Neural crest cell (in vitro differentiated cells): ENCODE measurements at places on chromosomes 13 and 19. TPM values are rescaled to one million over a fixed set of nuclear protein-coding genes. Genes with fewer than 3 reads are reported as not detected.

- H3K36me3 ChIP-seq, result no peaks in the 10 kb centered on the region
- peaks cover 17% of the 10 kb centered on the region for H3K4me1 ChIP-seq
- H3K27ac ChIP-seq, result peak overlapping the region; percentile 85
- peak; percentile 91 for DNase-seq
- H3K27me3 ChIP-seq, result no peaks in the 10 kb centered on the region
- H3K4me3 ChIP-seq, result peak overlapping the region; percentile 92
These were observed 1.2 kb downstream of the CATSPERG start for GRCh38 chr19:38336638-38337359.

The KLK3 gene
- total RNA-seq, result not detected in 2 replicates

DNA sequence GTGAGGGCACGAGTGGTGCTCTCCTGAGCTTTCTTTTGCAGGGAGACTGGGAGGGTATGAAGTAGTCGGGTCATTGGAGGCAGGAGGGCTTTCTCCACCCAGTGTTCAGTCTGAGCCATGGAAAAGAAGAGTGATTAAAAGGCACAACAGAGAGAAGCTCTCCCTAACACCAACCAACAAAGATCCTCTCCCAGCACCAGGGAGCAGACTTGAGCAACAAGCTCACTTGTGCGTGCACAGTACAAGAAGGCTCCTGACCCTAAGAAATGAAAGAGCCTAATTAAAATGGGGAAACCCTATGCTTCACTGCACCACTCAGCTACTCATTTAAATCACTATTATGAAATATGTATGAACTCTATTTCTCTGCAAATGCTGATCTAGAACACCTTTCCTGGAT is 276.3 kb upstream of the SOX21 start:
- peaks cover 3% of the 10 kb centered on the region for H3K27me3 ChIP-seq
- H3K36me3 ChIP-seq, result no peaks in the 10 kb centered on the region
- peaks cover 4% of the 10 kb centered on the region for H3K4me1 ChIP-seq
- DNase-seq, result no peak

GRCh38 chr13:35926859-35927530 is 204.2 kb downstream of the DCLK1 start:
- H3K4me1 ChIP-seq, result no peaks in the 10 kb centered on the region
- H3K27me3 ChIP-seq, result no peaks in the 10 kb centered on the region
- no peak for DNase-seq
- no peak overlapping the region for H3K4me3 ChIP-seq
- no peaks in the 10 kb centered on the region for H3K36me3 ChIP-seq

The ZNF345 gene
- 8.7 and 10.2 TPM in 2 replicates for total RNA-seq

GRCh38 chr19:33888665-33889064 is 92.0 kb downstream of the KCTD15 start:
- no peak for DNase-seq
- H3K4me3 ChIP-seq, result no peak overlapping the region
- H3K27ac ChIP-seq, result no peak overlapping the region
- H3K27me3 ChIP-seq, result peaks cover 3% of the 10 kb centered on the region
- no peaks in the 10 kb centered on the region for H3K36me3 ChIP-seq
- peaks cover 27% of the 10 kb centered on the region for H3K4me1 ChIP-seq

DNA sequence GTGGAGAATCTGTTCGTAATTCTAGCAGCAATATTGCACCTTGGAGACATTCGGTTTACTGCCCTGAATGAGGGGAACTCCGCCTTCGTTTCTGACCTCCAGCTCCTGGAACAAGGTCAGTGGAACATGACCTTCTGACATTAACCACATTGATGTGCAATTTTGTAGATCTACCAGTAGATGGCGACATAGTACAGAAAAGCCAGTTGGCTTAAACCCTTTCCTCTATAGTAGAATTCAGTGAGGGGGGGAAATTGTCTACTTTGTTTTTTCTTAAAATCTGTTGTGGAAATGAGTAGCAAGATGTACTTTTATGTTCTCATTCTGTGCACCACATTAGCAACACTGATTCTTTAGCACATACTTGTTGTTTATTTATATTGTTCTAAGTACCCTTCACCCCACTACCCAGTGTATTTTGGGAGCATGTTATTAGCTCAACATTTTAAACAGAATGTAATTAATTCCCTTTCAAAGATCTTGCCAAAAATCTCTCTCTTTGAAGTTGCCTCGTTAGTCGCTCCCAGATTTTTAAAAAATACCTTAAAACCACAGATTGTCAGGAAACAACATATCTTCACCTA is 332.2 kb downstream of the MYO16 start:
- peaks cover 9% of the 10 kb centered on the region for H3K4me1 ChIP-seq
- DNase-seq, result no peak
- no peak overlapping the region for H3K27ac ChIP-seq
- no peaks in the 10 kb centered on the region for H3K36me3 ChIP-seq
- no peaks in the 10 kb centered on the region for H3K27me3 ChIP-seq

The HSD17B14 gene
- 4.2 and 6.6 TPM in 2 replicates for total RNA-seq

GRCh38 chr13:92836171-92836570 is 390.4 kb upstream of the GPC6 start:
- no peaks in the 10 kb centered on the region for H3K36me3 ChIP-seq
- H3K27ac ChIP-seq, result no peak overlapping the region
- no peak overlapping the region for H3K4me3 ChIP-seq
- H3K27me3 ChIP-seq, result no peaks in the 10 kb centered on the region

GRCh38 chr19:45117167-45117594 is 24.2 kb downstream of the PPP1R37 start:
- no peaks in the 10 kb centered on the region for H3K36me3 ChIP-seq
- no peak overlapping the region for H3K27ac ChIP-seq
- no peak overlapping the region for H3K4me3 ChIP-seq
- H3K4me1 ChIP-seq, result peaks cover 5% of the 10 kb centered on the region
- DNase-seq, result no peak

- peaks cover 19% of the 10 kb centered on the region for H3K4me1 ChIP-seq
- no peak for DNase-seq
- no peaks in the 10 kb centered on the region for H3K36me3 ChIP-seq
These were observed 3.8 kb upstream of the FGF14 start for GRCh38 chr13:102405499-102406100.

- peaks cover 4% of the 10 kb centered on the region for H3K4me1 ChIP-seq
- H3K4me3 ChIP-seq, result peak overlapping the region; percentile 72
- DNase-seq, result no peak
- peaks cover 3% of the 10 kb centered on the region for H3K36me3 ChIP-seq
- H3K27ac ChIP-seq, result no peak overlapping the region
- H3K27me3 ChIP-seq, result peaks cover 71% of the 10 kb centered on the region
These were observed 2.2 kb upstream of the GRIN3B start for GRCh38 chr19:998064-998463.

DNA sequence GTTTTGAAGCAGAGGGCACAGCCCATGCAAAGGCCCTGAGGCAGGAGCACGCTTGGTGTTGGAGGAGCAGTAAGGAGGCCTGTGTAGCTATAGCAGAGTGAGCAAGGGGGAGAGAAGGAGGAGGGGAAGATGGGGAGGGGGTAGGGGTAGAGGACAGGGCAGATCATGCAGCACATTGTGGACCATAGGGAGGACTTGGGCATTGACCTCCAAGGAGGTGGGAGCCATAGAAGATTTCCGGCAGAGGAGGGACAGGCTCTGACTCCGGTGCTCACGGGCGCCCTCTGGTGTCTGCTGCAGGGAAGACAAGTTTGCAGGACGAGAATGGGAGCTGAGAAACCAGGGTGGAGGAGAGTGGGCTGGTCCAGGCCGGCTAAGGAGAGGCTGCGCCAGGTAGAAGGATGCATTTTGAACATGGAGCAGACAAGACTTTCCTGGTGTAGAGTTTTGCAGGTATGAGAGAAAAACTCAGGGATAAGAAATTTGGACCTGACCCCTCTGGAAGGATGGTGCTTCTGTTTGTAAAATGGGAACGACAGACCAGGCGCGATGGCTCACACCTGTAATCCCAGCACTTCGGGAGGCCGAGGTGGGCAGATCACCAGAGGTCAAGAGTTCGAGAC is 13.7 kb upstream of the CREB3L3 start:
- H3K4me1 ChIP-seq, result peaks cover 8% of the 10 kb centered on the region
- H3K36me3 ChIP-seq, result no peaks in the 10 kb centered on the region
- no peak overlapping the region for H3K27ac ChIP-seq

The TMEM238 gene
- total RNA-seq, result 0.40 and 0.71 TPM in 2 replicates

GRCh38 chr19:57078802-57079201 is 41.0 kb upstream of the USP29 start:
- DNase-seq, result no peak
- H3K27me3 ChIP-seq, result no peaks in the 10 kb centered on the region
- H3K4me1 ChIP-seq, result no peaks in the 10 kb centered on the region
- H3K4me3 ChIP-seq, result no peak overlapping the region
- H3K36me3 ChIP-seq, result peaks cover 7% of the 10 kb centered on the region
- H3K27ac ChIP-seq, result no peak overlapping the region

DNA sequence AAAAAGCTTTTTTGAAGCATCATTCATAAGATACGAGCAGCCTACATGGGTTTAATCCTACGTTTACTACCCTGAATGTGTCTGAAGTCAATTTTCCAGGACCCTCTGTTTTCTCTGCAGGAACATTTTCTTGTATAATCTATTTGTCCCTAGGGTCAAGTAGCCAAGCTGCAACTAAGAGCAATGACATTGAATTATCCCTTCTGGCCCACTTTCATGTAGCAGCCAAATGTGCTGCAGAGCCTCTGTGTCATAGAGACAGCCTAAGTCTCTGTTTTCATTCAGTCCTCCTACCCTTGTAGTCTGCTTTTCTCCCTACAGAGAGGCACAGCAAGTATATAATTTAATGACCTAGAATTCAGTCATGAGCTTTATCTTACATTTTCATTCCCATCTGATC is 82.1 kb downstream of the ZAR1L start:
- no peak overlapping the region for H3K27ac ChIP-seq
- DNase-seq, result no peak
- H3K4me1 ChIP-seq, result no peaks in the 10 kb centered on the region
- H3K4me3 ChIP-seq, result no peak overlapping the region
- no peaks in the 10 kb centered on the region for H3K27me3 ChIP-seq
- H3K36me3 ChIP-seq, result peaks cover 9% of the 10 kb centered on the region

DNA sequence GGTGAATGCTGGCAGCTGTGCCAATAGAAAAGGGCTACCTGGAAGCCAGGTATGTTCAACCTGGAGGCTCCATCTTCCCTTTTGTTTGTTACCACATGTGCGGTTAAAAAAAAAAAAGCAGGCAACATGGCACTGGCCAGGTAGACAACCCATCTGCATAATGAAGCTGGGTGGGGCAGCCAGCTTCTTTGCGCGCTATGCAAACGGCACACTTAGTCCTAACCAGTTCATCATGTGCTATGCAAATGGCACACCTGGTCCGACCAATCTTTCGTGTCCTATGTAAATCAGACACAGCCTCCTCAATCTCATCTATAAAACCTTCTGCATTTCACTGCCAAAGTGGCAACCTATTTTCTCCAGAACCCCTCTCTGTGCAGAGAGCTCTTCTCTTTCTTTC is 11.3 kb upstream of the IGSF23 start:
- peaks cover 65% of the 10 kb centered on the region for H3K27me3 ChIP-seq
- no peak overlapping the region for H3K4me3 ChIP-seq
- H3K36me3 ChIP-seq, result no peaks in the 10 kb centered on the region
- no peak for DNase-seq

The SIGLEC5 gene
- total RNA-seq, result not detected in 2 replicates

DNA sequence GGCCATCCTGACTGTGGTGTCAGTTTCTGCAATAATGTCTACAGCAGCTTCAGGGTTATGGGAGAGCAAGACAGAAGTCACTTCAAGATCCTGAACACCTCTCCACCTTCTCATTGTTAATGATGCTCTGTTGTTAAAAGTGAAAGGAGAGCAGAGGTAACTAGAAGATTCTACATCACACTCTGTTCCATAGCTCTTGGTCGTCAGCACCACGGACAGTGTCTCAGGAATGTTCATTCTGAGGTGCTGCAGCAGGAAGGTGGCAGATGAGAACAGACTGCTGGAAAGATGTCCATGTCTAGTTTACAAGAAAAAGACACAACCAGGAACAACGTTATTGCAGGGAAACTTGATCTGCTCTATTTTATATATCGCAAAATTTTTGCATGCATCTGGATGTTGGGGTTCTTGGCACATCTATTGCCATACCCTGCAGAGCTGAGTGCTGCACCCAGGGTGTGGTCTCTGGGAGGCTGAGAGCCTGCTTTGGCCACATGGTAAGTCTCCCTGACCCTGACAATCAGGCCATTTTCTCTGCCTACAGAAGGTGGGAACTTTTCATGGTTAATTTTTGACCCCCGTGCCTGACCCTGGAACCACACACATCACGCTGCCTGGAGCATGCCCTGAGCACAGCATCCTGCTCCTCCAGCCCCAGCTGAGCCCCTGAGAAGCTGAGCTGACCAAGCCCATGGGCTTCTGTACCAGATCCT is 12.7 kb downstream of the CEACAM21 start:
- no peak overlapping the region for H3K4me3 ChIP-seq
- DNase-seq, result no peak
- H3K27ac ChIP-seq, result no peak overlapping the region
- H3K36me3 ChIP-seq, result no peaks in the 10 kb centered on the region

The RNASEH2B gene
- 53.2 and 55.2 TPM in 2 replicates for total RNA-seq

GRCh38 chr19:13835791-13836723 is 40.8 kb downstream of the ZSWIM4 start:
- H3K27ac ChIP-seq, result peak overlapping the region; percentile 43
- no peaks in the 10 kb centered on the region for H3K36me3 ChIP-seq
- no peak overlapping the region for H3K4me3 ChIP-seq
- peaks cover 3% of the 10 kb centered on the region for H3K27me3 ChIP-seq
- DNase-seq, result no peak
